ENCODE measurements at places on chromosomes 6 and 20. TPM values are rescaled to one million over a fixed set of nuclear protein-coding genes. Genes with fewer than 3 reads are reported as not detected.
A peak's percentile ranks its signal among the peaks of the same experiment; 100 is the strongest.

GRCh38 chr6:144879436-144879835 lies 594.3 kb downstream of the UTRN start:
- H3K27me3 ChIP-seq: peaks cover 10% of the 10 kb centered on the region
- no peak for DNase-seq
- H3K27ac ChIP-seq: no peak overlapping the region
- no peak overlapping the region for H3K4me3 ChIP-seq

GRCh38 chr6:11824986-11825385 lies 46.4 kb upstream of the ADTRP start:
- DNase-seq: no peak
- H3K4me1 ChIP-seq: no peaks in the 10 kb centered on the region
- no peaks in the 10 kb centered on the region for H3K27me3 ChIP-seq
- no peaks in the 10 kb centered on the region for H3K36me3 ChIP-seq
- H3K4me3 ChIP-seq: no peak overlapping the region

GRCh38 chr6:32867022-32867477 lies 13.1 kb downstream of the PSMB9 start:
- H3K4me3 ChIP-seq: no peak overlapping the region
- no peaks in the 10 kb centered on the region for H3K36me3 ChIP-seq
- no peaks in the 10 kb centered on the region for H3K27me3 ChIP-seq
- H3K27ac ChIP-seq: no peak overlapping the region
- peaks cover 4% of the 10 kb centered on the region for H3K4me1 ChIP-seq
- no peak for DNase-seq

DNA sequence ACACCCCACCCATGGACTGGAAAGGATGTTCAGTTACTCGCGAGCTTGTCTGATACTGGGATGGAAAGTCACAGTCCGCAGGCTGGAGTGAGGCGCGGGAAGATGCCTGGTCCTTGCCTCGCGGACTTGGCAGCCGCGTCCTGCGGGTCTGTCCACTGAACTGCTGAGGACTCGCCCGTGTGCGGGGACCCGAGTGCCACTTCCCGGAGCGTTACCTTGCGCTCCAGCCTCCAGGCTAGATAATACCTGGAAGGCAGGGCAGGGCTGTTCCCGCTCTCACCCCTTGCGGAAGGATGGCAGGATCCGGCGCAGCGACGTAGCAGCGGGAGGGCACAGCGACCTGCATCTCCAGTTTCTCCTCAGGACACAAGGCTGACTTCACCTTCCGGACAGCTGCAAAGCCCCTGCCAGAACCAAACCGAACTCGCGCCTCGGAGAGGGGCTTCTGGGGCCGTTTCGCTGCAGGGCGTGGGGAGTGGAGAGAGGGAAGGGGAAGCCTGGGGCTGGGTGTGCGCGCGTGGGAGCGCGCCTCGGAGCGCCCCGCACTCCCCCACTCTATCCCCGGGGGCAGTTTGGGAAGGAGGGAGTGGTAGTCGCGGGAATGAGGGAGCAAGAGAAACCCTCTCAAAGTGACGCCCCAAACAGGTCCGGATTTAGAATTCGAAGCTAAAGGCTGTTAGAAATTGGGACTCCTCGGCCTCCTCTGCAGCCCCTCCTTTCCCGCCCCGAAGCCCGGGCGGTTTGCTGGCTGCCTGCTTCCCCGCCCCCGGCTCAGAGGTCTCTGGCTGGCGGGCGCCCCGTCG lies at the start of gene KCNQ5:
Gene KCNQ5, plus strand, starts transcription at position 774 of the 803 bp plus-strand sequence.
- H3K27me3 ChIP-seq: peaks cover 99% of the 10 kb centered on the region
- peaks cover 38% of the 10 kb centered on the region for H3K4me1 ChIP-seq
- no peak for DNase-seq

DNA sequence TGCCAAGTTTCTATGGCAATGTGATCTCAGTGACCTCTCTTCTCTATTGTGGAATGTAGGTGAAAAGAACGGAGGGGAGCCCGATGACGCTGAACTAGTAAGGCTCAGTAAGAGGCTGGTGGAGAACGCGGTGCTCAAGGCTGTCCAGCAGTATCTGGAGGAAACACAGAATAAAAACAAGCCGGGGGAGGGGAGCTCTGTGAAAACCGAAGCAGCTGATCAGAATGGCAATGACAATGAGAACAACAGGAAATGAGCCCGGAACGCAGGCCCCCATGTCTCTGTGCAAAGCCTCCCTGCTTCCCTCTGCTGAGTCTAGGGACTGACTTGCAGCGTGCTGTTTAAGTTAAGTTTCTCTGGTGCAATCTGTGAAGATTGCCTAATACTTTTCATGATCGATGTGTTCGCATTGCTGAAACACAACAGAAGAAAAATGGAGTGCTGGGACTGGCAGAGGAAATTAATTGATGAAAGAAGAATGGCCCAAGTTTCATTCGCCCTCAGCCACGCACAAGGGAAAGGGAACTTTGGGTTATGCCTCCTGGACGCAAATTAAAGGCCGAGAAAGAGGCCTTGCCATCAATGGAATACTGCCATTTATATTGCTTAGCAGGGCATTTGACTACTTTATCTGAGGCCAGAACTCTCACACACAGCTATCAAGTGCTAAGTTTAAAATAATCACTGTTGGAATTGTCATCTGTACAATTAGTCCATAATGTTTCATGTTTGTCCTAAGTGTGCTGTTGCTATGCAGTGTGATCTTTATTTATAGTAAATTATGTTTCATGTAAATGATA lies 146.4 kb downstream of the AKAP7 start:
- peak overlapping the region; percentile 40 for H3K27ac ChIP-seq
- H3K27me3 ChIP-seq: no peaks in the 10 kb centered on the region
- H3K36me3 ChIP-seq: peaks cover 4% of the 10 kb centered on the region
- H3K4me1 ChIP-seq: peaks cover 22% of the 10 kb centered on the region
- peak overlapping the region; percentile 10 for H3K4me3 ChIP-seq

DNA sequence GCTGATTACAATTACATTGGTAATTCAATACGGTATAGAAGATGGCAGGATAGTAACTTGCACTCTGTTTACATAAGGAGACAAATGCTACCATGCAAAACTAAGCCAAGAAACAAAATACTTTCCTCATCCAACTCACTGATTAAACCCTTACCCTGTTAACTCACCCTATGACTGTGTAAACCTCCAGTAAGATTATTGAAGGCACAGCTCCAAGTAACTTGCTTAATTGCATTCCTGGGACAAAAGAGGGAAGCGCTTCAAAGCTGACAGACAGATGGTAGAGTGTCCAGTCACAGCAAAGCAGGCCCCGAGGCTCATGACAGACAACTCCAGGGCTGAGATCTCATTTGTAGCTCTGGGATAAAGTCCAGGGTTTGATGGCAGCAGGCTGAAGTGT lies 6.9 kb upstream of the KIF16B start:
- DNase-seq: no peak
- peaks cover 23% of the 10 kb centered on the region for H3K4me1 ChIP-seq
- H3K27me3 ChIP-seq: no peaks in the 10 kb centered on the region
- no peaks in the 10 kb centered on the region for H3K36me3 ChIP-seq
- peak overlapping the region; percentile 41 for H3K27ac ChIP-seq

DNA sequence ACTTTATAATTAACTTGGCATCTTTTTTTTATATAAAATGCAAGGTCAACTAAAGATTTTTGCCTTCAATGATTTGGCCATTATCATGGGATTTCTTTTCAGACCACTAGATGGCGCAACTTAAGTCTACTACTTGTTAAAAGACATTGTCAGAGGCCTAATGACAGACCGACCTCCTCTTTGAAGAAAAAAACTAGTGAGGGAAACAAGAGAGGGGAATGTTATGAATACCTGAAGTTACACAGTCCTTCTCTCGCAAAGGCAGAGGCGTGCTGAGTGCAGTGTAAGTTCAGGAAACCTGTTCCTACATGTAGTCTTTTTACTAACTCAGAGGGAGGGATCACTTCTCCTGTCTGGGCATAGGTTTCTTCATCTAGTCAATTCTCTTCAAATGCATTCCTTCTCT lies 9.3 kb downstream of the TRAPPC3L start:
- no peaks in the 10 kb centered on the region for H3K36me3 ChIP-seq
- no peak overlapping the region for H3K27ac ChIP-seq
- no peak for DNase-seq
- peaks cover 6% of the 10 kb centered on the region for H3K4me1 ChIP-seq
- no peaks in the 10 kb centered on the region for H3K27me3 ChIP-seq

- no peaks in the 10 kb centered on the region for H3K36me3 ChIP-seq
- H3K27me3 ChIP-seq: peaks cover 71% of the 10 kb centered on the region
- H3K27ac ChIP-seq: no peak overlapping the region
- no peak for DNase-seq
- peak overlapping the region; percentile 61 for H3K4me3 ChIP-seq
Observed at GRCh38 chr6:27096834-27097511, 150.5 kb upstream of the PRSS16 start.

- no peaks in the 10 kb centered on the region for H3K27me3 ChIP-seq
- H3K27ac ChIP-seq: no peak overlapping the region
- no peak overlapping the region for H3K4me3 ChIP-seq
- no peak for DNase-seq
- H3K4me1 ChIP-seq: peaks cover 40% of the 10 kb centered on the region
Observed at GRCh38 chr6:5672581-5673011, 334.1 kb downstream of the NRN1 start.

- H3K27ac ChIP-seq: no peak overlapping the region
- H3K36me3 ChIP-seq: peaks cover 97% of the 10 kb centered on the region
- H3K27me3 ChIP-seq: no peaks in the 10 kb centered on the region
- no peaks in the 10 kb centered on the region for H3K4me1 ChIP-seq
- no peak overlapping the region for H3K4me3 ChIP-seq
- no peak for DNase-seq
Observed at GRCh38 chr6:157929765-157930319, 51.8 kb upstream of the SYNJ2 start.

- no peaks in the 10 kb centered on the region for H3K36me3 ChIP-seq
- no peak overlapping the region for H3K4me3 ChIP-seq
- H3K27ac ChIP-seq: no peak overlapping the region
- no peak for DNase-seq
- H3K27me3 ChIP-seq: peaks cover 8% of the 10 kb centered on the region
Observed at GRCh38 chr6:149212892-149213801, 104.4 kb upstream of the TAB2 start.

DNA sequence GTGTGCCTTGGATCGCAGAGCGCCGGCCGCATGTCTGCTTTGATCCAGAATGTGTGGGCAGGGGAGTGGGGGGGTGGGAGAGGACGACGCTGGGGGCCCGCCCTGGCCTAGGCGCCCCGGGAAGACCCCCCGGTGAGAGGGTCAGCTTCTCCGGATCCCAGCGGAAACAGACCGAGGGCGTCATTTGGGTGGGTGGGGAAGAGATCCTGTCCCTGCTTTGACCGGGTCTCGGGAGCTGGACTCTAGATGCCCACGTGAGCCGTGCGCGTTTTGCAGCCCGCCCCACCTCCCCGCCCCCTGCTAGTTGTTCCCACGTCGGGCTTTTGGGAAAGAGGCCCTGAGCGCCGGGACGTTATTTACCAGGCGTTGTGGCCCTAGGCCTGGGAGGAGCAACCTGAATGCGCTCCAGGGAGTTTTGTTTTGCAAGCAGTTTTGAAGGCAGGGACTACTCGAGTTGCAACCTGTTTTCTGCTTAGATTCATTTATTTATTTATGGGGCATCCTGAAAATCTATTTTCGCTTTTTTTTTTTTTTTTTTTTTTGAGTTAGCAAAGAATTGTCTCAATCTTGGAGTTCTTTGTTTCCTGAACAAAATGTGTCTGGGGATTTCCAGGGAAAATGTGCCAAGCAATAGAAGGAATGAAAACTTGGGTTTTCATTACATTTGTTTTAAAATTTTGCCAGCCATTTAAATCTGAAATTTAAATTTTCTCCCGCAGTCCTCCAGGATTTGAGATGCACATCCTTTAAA lies 1.6 kb downstream of the DSP start:
- peaks cover 46% of the 10 kb centered on the region for H3K4me1 ChIP-seq
- peak overlapping the region; percentile 75 for H3K4me3 ChIP-seq
- H3K27me3 ChIP-seq: peaks cover 99% of the 10 kb centered on the region
- H3K27ac ChIP-seq: peak overlapping the region; percentile 93

GRCh38 chr6:168834801-168835200 lies 393.8 kb downstream of the SMOC2 start:
- no peak for DNase-seq
- H3K27me3 ChIP-seq: peaks cover 43% of the 10 kb centered on the region
- H3K27ac ChIP-seq: no peak overlapping the region
- H3K4me3 ChIP-seq: no peak overlapping the region
- no peaks in the 10 kb centered on the region for H3K36me3 ChIP-seq

DNA sequence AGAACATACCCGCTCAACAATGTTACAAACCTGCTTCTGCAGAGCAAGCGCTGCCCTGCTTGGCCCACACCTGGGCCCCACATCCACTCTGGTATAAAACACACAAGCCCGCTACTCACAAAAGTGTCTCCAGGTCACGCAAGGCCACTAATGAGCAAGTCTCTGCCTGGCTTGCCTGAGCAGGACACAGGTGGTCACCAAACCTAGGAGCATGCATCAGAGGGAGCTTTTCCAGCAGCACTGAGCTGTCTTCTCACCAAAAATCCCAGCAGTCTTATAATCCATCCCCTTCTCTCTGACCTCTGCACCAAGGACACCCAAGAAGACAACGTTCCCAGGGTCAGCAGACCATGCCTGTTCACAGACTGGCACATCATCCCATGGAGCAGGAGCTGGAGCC lies 100.8 kb downstream of the DLL1 start:
- no peak for DNase-seq
- no peak overlapping the region for H3K4me3 ChIP-seq
- peaks cover 7% of the 10 kb centered on the region for H3K27me3 ChIP-seq
- H3K27ac ChIP-seq: no peak overlapping the region

GRCh38 chr6:2387445-2387844 lies 142.0 kb upstream of the GMDS start:
- no peak for DNase-seq
- no peaks in the 10 kb centered on the region for H3K36me3 ChIP-seq
- H3K4me1 ChIP-seq: peaks cover 3% of the 10 kb centered on the region
- H3K4me3 ChIP-seq: no peak overlapping the region

DNA sequence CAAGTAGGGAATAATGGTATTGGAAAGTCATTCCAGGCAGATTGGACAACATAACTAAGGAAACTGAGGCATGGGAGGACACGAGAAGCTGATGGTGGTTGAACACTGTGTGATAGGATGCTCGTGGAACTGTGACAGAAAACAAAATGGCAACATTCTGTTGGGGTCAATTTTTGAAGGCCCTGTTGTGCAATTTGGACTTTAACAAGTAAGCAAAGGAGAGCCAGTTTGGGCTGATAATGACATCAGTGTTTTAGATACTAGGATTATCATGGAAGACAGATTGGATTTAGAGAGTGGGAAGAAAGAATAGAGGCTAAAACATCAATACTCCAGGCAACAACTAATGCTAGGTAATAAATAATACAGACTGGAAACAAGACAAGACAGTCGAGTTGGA lies 53.1 kb downstream of the PRKN start:
- H3K27ac ChIP-seq: no peak overlapping the region
- H3K4me1 ChIP-seq: peaks cover 19% of the 10 kb centered on the region

DNA sequence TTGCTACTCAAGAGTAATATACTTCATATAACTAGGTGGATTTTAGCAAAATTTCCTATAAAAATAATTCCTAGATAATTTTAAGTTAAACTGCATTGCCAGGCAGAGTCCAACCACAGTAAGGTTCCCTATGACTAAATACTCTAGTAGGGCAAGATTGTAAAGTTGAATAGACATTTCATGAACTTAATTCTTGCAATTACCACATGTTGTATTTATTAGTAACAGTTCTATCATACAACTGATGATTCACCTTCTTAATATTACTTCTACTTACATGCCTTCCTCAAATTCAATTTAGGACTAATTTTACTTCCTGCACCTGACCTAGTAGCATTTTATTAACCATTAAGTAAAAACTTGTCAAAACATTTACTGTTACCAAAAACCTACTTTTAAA lies 266.7 kb upstream of the THEMIS start:
- no peak for DNase-seq
- peaks cover 25% of the 10 kb centered on the region for H3K4me1 ChIP-seq
- no peak overlapping the region for H3K4me3 ChIP-seq
- no peaks in the 10 kb centered on the region for H3K36me3 ChIP-seq

OR12D1 gene
- total RNA-seq: not detected

CRISP3 gene
- not detected for total RNA-seq

APCDD1L gene
- 0.91 TPM for total RNA-seq

COL10A1 gene
- 0.05 TPM for total RNA-seq

TRIM10 gene
- total RNA-seq: not detected

E2F3 gene
- total RNA-seq: 6.7 TPM

PRDM13 gene
- total RNA-seq: not detected

SLC22A16 gene
- not detected for total RNA-seq

Measured in left ventricle myocardium inferior (tissue), 1 donor.